ENCODE measurements at places on chromosomes 3 and 15. TPM values are rescaled to one million over a fixed set of nuclear protein-coding genes. Genes with fewer than 3 reads are reported as not detected.

GRCh38 chr15:40295297-40295696 lies 12.4 kb upstream of the ANKRD63 start:
- no peak for DNase-seq

DNA sequence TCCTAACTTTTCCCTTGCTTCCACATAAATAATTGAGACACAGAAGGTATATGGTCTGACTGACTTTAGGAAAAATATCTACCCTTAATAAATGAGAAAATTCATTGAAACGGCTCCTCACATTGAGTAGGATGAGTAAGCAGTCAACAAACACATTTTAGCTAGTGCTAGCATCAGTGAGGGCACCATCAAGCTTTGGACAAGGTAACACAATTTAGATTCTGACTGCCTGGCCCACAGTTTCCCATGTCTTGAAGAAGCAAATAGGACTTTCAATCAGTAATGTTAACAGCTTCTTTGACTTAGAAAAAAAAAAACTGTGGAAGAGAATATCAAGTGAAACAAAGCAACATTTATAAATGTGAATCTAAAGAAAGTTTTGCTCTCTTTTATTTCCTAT lies 70.1 kb upstream of the MBNL1 start:
- no peak for DNase-seq

- no peak for DNase-seq
Observed at GRCh38 chr15:90986790-90987507, 7.4 kb downstream of the PRC1 start.

ZIC1 gene
- 0.64 TPM for polyA plus RNA-seq

P2RY13 gene
- polyA plus RNA-seq, result 1.9 TPM

DNA sequence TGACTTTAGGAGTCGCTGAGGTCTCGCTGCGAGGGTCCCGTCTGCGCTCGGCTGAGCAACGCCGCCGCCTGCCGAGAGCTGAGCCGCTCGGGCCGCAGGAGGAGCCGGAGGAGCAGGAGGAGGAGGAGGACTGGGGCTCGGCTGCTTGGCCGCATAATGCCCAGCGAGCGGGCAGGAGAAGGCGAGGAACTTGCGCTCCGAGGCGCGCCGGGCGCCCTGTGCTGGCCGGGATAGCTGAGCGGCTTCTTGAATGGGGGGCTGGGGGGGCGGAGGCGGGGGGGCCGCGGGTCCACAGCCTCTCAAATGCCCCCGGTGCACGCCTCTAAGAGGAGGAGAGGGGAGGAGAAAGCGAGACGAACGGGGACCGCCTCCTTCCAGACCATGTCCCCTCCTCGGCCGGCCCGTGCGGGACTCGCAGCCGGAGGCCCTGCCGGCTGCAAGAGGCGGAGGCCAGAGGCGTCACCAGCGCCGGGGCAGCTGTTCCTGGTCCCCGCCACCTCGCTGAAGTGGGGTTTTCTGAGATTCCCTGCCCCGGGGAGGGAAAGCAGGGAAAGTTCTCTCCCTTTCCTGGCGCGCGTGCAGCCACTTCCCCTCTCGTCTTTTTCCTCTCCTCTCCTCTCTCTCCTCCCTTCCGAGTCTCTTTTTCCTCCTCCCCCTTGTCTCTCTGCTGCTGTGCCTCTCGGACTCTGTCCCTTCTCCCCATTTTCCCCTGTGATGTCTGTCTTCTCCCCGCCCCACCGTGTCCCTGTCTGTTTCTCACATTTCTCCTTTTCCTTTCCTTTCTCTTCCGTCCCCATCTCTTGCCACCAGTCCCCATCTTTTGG lies at the start of gene ADAMTS9:
Gene ADAMTS9, minus strand, starts transcription at position 220 of the 824 bp plus-strand sequence. CDS start 343 bp downstream, outside the sequence.
- peak; percentile 82 for DNase-seq
